ENCODE measurements at places on chromosomes 11 and 22. TPM values are rescaled to one million over a fixed set of nuclear protein-coding genes. Genes with fewer than 3 reads are reported as not detected.

DNA sequence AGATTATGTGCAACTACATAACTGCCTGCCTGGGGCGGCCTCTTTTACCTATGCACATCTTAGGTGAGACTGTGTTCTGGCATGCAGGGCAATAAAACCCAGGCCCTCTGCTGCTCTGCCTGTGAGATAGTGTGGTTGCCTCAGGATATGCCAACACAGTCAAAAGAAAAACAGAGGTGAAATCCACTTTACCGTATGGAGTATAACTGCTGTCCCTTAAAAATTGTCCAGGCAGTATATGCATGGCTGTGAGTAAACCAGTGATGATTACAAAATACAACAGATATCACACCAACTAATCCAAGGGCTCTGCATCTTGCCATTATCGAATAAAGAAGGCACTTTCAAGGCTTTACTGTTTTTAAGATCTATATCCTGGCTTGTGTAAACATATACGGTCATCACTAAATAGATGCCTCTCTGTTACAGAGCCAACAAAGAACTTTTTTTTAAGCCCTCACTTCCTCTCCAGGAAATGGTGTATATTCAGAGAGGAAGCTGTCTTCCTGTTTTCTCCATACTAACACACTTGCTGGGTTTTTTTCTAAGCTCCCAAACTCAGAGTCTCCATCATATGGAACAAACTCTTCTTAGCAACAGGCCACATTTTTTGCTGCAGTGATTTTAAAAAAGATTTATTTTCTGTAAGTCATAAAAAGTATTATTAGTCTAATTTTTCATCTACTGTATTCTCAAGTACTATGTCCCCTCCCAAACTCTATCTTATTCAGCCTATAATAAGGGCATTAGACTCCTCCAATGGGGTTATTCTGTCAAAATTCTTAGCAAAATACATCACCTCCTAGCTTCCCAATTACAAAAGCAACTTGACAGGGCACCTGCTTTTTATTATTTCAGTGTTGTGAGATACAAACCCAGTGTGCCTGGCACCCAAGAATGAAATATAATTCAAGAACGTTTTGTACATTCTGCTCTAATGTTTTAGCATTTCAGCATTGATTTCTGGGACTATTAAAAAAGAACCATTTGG is 135.2 kb downstream of the MAML2 start:
- no peaks in the 10 kb centered on the region for H3K27me3 ChIP-seq
- peak overlapping the region; percentile 47 for H3K4me3 ChIP-seq
- H3K4me1 ChIP-seq = peaks cover 87% of the 10 kb centered on the region
- H3K27ac ChIP-seq = peak overlapping the region; percentile 89

- H3K27me3 ChIP-seq = peaks cover 7% of the 10 kb centered on the region
- peaks cover 4% of the 10 kb centered on the region for H3K4me1 ChIP-seq
- no peak for DNase-seq
- H3K4me3 ChIP-seq = no peak overlapping the region
Measured at GRCh38 chr11:69682681-69683326, 7.7 kb upstream of the LTO1 start.

DNA sequence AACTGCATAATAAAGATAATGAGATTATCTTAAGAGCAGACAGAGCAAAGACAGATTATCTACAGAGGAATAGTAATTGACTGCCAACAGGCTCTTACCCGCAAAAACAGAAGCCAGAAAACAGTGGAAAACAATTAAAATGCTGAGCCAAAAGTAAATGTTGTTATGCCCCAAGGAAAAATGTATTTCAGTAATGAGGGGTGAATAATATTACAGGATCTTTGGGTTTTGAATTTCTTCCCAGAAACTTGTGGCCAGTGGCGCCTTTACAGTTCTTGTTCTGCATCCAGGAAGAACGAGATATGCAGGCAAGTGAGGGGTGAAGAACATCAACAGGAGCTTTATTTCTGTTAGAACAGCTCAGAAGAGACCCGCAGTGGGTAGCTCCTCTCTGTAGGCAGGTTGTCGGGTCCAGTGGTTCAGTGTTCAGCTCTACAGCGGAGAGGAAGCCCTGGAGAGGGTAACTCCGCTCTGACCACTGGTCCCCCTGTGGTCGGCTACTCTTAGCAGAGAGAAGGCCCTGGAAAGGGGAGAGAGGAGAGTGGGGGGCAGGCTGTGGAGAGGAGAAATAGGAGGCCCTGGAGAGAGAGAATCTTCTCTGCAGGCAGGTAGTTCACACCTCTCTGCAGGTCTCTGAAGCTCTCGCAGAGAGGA is 51.8 kb upstream of the SC5D start:
- H3K4me1 ChIP-seq = peaks cover 9% of the 10 kb centered on the region
- H3K27me3 ChIP-seq = peaks cover 4% of the 10 kb centered on the region
- H3K36me3 ChIP-seq = no peaks in the 10 kb centered on the region
- no peak overlapping the region for H3K4me3 ChIP-seq
- no peak for DNase-seq
- no peak overlapping the region for H3K27ac ChIP-seq

DNA sequence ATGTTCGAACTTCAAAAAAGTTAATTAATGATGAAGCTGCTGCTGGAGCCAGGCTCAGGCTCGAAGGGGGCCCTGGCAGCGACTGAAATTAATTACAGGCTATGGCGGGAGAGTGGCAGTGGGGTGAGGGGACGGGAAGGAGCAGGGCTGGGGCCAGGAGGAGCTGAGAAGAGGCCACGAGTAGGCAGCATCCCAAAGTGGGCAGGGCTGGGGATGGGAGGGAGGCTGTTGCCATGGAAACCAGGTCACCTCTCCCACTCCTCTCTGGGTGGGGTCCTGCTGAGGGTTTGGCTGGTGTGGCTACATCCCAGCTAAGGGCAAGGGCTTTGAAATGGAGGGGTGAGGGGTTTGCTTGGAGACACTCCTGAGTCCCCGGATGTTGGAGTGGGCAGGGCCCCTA is 23.9 kb downstream of the CACNA1I start:
- no peak overlapping the region for H3K4me3 ChIP-seq
- H3K27ac ChIP-seq = no peak overlapping the region
- H3K27me3 ChIP-seq = peaks cover 13% of the 10 kb centered on the region
- no peaks in the 10 kb centered on the region for H3K36me3 ChIP-seq
- peaks cover 6% of the 10 kb centered on the region for H3K4me1 ChIP-seq

DNA sequence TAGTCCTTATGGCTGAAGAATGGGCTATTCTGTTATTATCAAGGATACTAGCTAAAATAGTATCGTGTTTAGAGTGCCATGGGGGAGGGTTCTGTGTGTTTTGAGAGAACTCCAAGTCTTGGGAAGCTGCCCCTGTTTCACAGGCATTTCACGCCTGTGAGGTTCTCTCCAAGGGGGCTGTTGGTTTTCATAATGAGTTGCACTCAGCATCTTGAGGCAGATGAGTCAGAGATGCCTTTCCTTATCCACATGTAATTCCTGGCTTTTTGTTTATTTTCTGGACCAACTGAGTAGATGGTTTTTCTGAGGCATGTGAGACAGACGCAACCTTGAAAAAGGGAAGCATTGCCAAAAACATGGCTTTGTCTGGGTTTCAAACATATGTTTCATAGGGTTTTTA is 203.7 kb downstream of the ARHGAP42 start:
- H3K36me3 ChIP-seq = no peaks in the 10 kb centered on the region
- no peaks in the 10 kb centered on the region for H3K27me3 ChIP-seq
- no peak overlapping the region for H3K4me3 ChIP-seq
- H3K4me1 ChIP-seq = no peaks in the 10 kb centered on the region

GRCh38 chr11:115761817-115762216 is 257.6 kb upstream of the CADM1 start:
- peaks cover 25% of the 10 kb centered on the region for H3K27me3 ChIP-seq
- H3K27ac ChIP-seq = no peak overlapping the region
- H3K4me3 ChIP-seq = no peak overlapping the region
- H3K36me3 ChIP-seq = no peaks in the 10 kb centered on the region
- H3K4me1 ChIP-seq = no peaks in the 10 kb centered on the region

- no peak overlapping the region for H3K27ac ChIP-seq
- no peak for DNase-seq
- H3K36me3 ChIP-seq = no peaks in the 10 kb centered on the region
- no peaks in the 10 kb centered on the region for H3K27me3 ChIP-seq
- H3K4me1 ChIP-seq = no peaks in the 10 kb centered on the region
- no peak overlapping the region for H3K4me3 ChIP-seq
Measured at GRCh38 chr22:28185130-28185529, 266.1 kb upstream of the PITPNB start.

Gene OR4D5
- not detected for total RNA-seq

Gene CHST1
- not detected for total RNA-seq

Data from activated CD8-positive, alpha-beta T cell treated with anti-CD3 and anti-CD28 coated beads for 36 hours (primary cell).